ENCODE measurements at places on chromosomes 2 and 18. TPM values are rescaled to one million over a fixed set of nuclear protein-coding genes. Genes with fewer than 3 reads are reported as not detected.

GCG gene
- total RNA-seq = not detected

ANKRD36C gene
- 69.4 TPM for total RNA-seq

DLX2 gene
- total RNA-seq = not detected

FHOD3 gene
- total RNA-seq = not detected

DOK6 gene
- not detected for total RNA-seq

PAX8 gene
- total RNA-seq = 0.76 TPM

MPPE1 gene
- 40.6 TPM for total RNA-seq

TMEM178A gene
- 0.32 TPM for total RNA-seq

STAT4 gene
- total RNA-seq = 92.2 TPM

AQP12B gene
- total RNA-seq = not detected

SYT4 gene
- total RNA-seq = not detected

DNA sequence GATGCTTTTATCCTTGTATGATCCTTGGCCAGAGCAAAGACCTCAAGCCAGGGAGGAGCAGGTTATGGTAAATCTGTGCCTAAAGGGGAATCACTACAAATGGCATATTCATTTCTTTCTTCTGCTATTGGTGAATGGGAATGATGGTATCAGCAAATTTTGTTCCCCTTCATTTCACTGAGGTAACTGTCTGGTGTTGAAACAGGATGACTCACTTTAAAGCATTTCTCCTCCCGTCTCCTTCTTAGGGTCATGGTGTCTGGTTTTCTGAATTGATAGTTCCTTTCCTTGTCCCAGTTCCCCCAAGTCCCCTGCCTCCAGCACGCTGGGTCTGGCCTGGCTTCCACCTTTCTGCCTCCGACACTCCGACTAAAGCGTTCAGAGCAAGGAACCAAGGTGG is 109.2 kb downstream of the MREG start:
- no peak for DNase-seq
- no peak overlapping the region for H3K27ac ChIP-seq
- H3K27me3 ChIP-seq = peaks cover 28% of the 10 kb centered on the region
- no peak overlapping the region for H3K4me3 ChIP-seq
- H3K36me3 ChIP-seq = no peaks in the 10 kb centered on the region

DNA sequence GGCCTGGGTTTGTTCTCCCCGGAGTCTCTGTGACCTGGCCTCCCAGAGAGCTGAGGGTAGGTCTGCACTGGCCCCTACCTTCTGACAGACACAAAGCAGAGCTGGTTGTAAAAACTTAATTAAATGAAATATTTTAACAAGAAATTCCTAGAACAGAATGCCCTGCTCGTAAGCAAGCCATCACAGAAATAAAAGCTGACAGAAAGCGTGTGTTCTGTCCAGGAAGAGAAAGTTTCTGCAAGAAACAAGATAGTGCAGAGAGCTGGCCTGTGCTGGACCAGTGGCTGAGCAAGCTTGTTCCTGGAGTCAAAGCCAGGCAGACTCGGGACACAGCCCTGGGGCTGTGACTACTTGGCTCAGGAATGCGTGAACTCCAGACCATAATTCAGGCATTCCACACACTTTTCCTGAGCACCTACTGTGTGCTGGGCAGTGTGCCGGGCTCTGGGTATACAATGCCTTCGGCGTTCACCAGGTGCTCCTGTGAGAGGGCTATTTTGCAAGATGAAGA is 51.6 kb downstream of the APOB start:
- H3K27ac ChIP-seq = no peak overlapping the region
- no peak overlapping the region for H3K4me3 ChIP-seq
- no peak for DNase-seq

DNA sequence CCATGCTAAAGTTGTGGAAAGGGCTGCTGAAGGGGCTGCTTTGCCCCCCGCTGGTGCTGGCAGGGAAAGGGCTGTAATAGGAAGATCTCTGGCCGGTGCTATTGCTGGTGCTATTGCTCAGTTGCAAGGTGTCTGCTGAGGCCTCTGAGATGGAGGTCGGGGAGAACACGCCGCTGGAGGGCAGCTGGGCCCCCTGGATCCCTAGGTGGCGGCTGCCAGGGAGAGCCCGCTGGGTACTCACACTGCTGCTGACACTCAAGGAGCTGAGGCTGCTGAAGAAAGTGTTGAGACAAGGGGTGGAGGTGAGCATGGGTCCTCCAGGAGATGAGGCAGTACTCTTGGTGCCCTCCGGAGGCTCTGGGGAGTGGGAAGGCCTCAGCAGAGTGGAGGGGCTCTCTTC is 4.2 kb downstream of the FOXI3 start:
- no peak for DNase-seq
- H3K27me3 ChIP-seq = peaks cover 49% of the 10 kb centered on the region
- H3K27ac ChIP-seq = no peak overlapping the region
- H3K4me3 ChIP-seq = no peak overlapping the region

DNA sequence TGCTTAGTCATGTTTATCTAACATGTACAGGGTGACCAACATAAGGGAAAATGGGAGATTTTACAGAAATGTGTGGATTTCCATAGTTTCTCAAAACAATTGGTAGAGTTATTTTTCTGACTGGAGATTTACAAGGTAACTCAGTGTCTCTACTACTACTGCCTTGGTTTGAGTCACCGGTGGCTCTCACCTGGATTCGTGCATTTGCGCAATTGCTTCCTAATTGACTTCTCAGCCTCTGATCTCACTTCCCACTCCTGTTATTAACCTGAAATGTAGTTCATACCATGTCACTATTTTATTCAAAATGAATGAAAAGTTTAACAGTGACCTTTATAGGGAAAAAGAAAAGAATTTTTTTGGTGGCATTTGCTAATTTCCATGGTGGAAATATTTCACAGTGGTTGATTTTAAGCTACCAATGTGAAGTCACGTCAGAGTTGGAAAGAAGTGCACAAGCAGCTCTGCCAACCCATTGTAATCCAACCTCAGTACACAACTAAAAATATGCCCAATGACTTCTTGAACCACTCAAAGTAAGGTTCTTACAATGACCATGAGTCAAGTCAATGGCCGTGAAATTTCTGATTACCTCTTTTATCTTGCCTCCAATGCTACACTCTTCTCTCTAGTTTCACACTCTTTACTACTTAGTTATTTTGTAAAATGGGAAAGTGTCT is 94.0 kb downstream of the NYAP2 start:
- H3K4me3 ChIP-seq = no peak overlapping the region
- no peaks in the 10 kb centered on the region for H3K4me1 ChIP-seq
- no peaks in the 10 kb centered on the region for H3K27me3 ChIP-seq
- H3K36me3 ChIP-seq = no peaks in the 10 kb centered on the region

GRCh38 chr2:168748461-168748860 is 54.0 kb upstream of the NOSTRIN start:
- H3K4me1 ChIP-seq = peaks cover 20% of the 10 kb centered on the region
- H3K27ac ChIP-seq = no peak overlapping the region
- no peaks in the 10 kb centered on the region for H3K27me3 ChIP-seq
- H3K4me3 ChIP-seq = no peak overlapping the region

- peaks cover 5% of the 10 kb centered on the region for H3K27me3 ChIP-seq
- peaks cover 13% of the 10 kb centered on the region for H3K4me1 ChIP-seq
- no peak overlapping the region for H3K4me3 ChIP-seq
- H3K36me3 ChIP-seq = no peaks in the 10 kb centered on the region
- no peak for DNase-seq
- H3K27ac ChIP-seq = no peak overlapping the region
Measured at GRCh38 chr2:134625311-134625710, 93.5 kb downstream of the TMEM163 start.

- DNase-seq = no peak
- H3K36me3 ChIP-seq = no peaks in the 10 kb centered on the region
Measured at GRCh38 chr2:220455351-220455990, 828.0 kb downstream of the SLC4A3 start.

- H3K4me3 ChIP-seq = no peak overlapping the region
- peaks cover 4% of the 10 kb centered on the region for H3K4me1 ChIP-seq
- no peak for DNase-seq
Measured at GRCh38 chr18:79468119-79468789, 72.5 kb downstream of the NFATC1 start.

GRCh38 chr2:178707476-178707875 is 99.7 kb downstream of the TTN start:
- H3K27ac ChIP-seq = no peak overlapping the region
- no peaks in the 10 kb centered on the region for H3K27me3 ChIP-seq
- H3K36me3 ChIP-seq = no peaks in the 10 kb centered on the region

- no peaks in the 10 kb centered on the region for H3K27me3 ChIP-seq
- H3K36me3 ChIP-seq = no peaks in the 10 kb centered on the region
- H3K4me3 ChIP-seq = no peak overlapping the region
- peak overlapping the region; percentile 94 for H3K27ac ChIP-seq
Measured at GRCh38 chr18:48801728-48802542, 148.8 kb downstream of the SMAD7 start.

DNA sequence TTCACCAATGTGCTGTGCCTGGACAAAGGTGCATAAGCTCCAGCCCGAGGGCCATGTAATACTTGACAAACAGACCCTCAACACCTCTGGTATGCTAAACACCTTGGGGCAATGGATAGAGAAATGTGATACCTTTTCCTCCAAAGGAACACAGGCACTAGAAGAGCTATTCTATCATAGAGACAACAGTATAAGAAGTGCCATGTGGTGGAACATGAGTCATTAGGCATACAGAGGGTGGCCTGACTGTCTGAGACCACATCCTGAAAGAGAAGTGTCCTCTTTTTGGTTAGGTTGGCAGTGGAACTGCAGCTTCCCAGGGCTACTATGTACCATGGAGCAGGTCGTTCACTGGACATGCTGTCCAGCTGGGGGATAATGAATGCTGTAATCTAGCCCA is 153.9 kb downstream of the INSIG2 start:
- H3K27me3 ChIP-seq = peaks cover 6% of the 10 kb centered on the region
- H3K36me3 ChIP-seq = no peaks in the 10 kb centered on the region
- no peaks in the 10 kb centered on the region for H3K4me1 ChIP-seq
- no peak overlapping the region for H3K4me3 ChIP-seq
- no peak for DNase-seq

- no peaks in the 10 kb centered on the region for H3K36me3 ChIP-seq
- no peak overlapping the region for H3K4me3 ChIP-seq
- H3K27me3 ChIP-seq = peaks cover 50% of the 10 kb centered on the region
- no peak for DNase-seq
- peaks cover 12% of the 10 kb centered on the region for H3K4me1 ChIP-seq
Measured at GRCh38 chr2:127421116-127421800, 3.0 kb downstream of the PROC start.

GRCh38 chr2:10235909-10236550 is 66.7 kb upstream of the HPCAL1 start:
- H3K27ac ChIP-seq = no peak overlapping the region
- peaks cover 5% of the 10 kb centered on the region for H3K4me1 ChIP-seq
- H3K27me3 ChIP-seq = no peaks in the 10 kb centered on the region
- no peak for DNase-seq
- H3K36me3 ChIP-seq = no peaks in the 10 kb centered on the region

- peaks cover 44% of the 10 kb centered on the region for H3K4me1 ChIP-seq
- H3K27me3 ChIP-seq = no peaks in the 10 kb centered on the region
- no peak for DNase-seq
- peaks cover 77% of the 10 kb centered on the region for H3K36me3 ChIP-seq
- no peak overlapping the region for H3K4me3 ChIP-seq
Measured at GRCh38 chr2:206031162-206031784, 54.7 kb downstream of the INO80D start.

DNA sequence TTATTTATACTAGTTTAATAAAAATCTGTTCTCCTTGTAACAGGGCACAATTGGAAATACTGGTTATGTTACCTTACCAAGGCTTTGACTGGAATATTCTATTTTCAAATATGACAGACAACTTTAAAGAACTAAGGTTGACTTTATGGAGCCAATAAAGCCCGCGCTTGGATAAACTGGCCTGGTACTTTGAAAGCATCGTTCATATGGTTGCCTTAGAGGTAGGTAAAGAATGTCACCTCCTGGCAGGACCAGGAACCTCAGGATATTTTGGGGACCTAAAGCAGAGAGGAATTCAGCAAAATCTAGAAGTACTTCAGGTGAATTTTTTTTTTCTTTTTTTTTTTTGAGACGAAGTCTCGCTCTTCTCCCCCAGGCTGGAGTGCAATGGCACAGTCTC is 71.2 kb upstream of the CREB1 start:
- H3K27me3 ChIP-seq = no peaks in the 10 kb centered on the region
- no peaks in the 10 kb centered on the region for H3K36me3 ChIP-seq
- peaks cover 31% of the 10 kb centered on the region for H3K4me1 ChIP-seq
- no peak overlapping the region for H3K4me3 ChIP-seq
- DNase-seq = no peak

GRCh38 chr2:17792515-17792914 is 23.7 kb upstream of the MSGN1 start:
- peaks cover 46% of the 10 kb centered on the region for H3K27me3 ChIP-seq
- H3K27ac ChIP-seq = no peak overlapping the region
- no peak for DNase-seq
- H3K36me3 ChIP-seq = no peaks in the 10 kb centered on the region
- peaks cover 20% of the 10 kb centered on the region for H3K4me1 ChIP-seq

DNA sequence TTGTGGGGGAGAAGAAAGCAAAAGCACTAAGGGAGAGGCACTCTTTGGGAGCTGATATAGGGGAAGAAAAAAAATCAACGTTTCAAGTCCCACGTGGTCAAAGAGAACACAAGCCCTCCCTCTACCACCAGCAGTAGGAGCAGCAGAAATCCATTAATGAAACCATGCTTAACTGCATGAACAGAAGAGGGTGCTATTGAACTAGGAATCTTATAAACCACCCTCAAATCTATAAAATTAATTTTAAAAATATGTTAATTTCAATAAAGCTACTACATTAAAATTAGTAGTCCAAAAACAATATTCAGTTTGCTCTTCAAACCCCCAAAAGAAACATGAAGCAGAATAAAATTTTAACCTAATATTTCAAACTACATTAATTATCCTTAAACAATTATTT is 147.8 kb downstream of the TMEM18 start:
- H3K27me3 ChIP-seq = peaks cover 6% of the 10 kb centered on the region
- no peak for DNase-seq
- H3K4me3 ChIP-seq = no peak overlapping the region
- H3K4me1 ChIP-seq = no peaks in the 10 kb centered on the region
- H3K27ac ChIP-seq = no peak overlapping the region
- no peaks in the 10 kb centered on the region for H3K36me3 ChIP-seq

DNA sequence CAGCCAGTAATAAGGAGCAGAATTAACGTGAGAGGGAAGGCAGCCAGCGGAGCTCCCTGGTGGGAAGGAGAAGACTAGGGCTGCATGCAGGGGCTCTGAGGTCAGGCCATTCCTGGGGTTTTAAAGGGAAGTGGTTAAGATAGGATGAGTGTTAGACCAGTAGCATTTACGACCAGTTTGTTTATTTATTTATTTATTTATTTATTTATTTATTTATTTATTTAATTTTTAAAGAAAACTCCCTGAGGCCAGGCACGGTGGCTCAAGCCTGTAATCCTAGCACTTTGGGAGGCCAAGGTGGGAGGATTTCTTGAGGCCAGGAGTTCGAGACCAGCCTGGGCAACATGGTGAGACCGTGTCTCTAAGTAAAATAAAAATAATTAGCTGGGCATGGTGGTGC is 152.8 kb downstream of the FHOD3 start:
- H3K27ac ChIP-seq = no peak overlapping the region
- H3K4me3 ChIP-seq = no peak overlapping the region
- H3K4me1 ChIP-seq = no peaks in the 10 kb centered on the region
- H3K36me3 ChIP-seq = no peaks in the 10 kb centered on the region
- DNase-seq = no peak

DNA sequence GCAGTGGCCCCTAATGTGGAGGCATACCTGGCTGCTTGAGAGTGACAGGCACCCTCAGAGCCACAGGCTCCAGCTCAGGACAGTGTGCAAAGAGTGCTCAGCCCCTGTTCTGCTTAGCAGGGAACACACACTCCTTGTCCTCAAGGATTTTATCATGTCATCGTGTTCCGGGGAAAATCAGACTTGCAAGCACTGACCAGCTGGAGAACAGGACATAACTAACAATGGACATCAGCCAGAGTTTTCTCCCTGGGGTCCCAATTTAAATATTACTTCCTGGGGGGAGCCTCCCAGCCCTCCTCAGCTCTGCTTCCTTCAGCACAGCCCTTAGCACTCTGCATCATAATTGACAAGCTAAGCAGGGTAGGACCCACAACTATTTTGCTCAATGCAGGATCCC is 175.4 kb upstream of the ACAA2 start:
- H3K27me3 ChIP-seq = peaks cover 12% of the 10 kb centered on the region
- no peak overlapping the region for H3K27ac ChIP-seq
- H3K36me3 ChIP-seq = no peaks in the 10 kb centered on the region
- no peak for DNase-seq
